ENCODE measurements at places on chromosomes 13 and 19.

DNA sequence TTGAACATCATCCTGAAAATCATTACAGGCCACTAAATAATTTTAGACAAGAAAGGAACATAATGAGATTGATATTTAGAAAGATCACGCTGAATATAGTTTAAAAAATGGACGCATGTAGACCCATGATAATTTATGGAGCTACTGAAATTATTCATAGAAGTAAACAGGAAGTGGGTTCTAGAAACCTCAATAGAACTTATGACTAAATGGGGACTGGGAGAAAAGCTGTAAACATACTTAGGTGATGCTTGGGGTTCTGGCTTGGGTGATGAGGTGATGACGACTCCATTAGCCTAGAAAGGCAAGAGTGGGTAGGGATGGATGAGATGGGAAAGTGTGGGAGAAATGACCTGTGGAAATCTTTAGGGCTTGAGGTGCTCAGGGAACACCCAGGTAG is 484.0 kb downstream of the MYO16 start:
- no peak for DNase-seq

GRCh38 chr13:111216166-111216960 is 101.3 kb downstream of the ARHGEF7 start:
- no peak for DNase-seq

DNA sequence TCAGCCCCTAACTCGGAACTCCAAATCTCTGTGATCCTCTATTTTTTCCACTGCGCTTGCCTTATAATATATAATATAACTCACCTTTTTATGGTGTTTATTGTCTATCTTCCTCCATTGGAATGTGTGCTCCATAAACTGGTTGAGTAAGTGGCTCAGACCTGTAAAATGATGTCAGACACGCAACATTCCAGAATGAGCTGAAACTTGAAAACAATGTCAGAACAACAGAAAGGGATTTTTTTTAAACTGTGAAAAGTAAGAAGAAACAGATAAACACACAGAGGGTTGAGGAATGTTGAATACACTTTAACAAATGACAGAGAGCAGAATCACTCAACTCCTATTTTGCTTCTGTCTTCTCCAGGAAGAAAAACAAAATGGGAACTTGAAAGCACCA is 19.1 kb upstream of the FAM216B start:
- no peak for DNase-seq

- peak; percentile 74 for DNase-seq
These were observed 84.0 kb downstream of the MZT1 start for GRCh38 chr13:72643311-72643989.

GRCh38 chr13:71517004-71517403 is 350.0 kb downstream of the DACH1 start:
- DNase-seq: no peak

- no peak for DNase-seq
These were observed 10.6 kb upstream of the PDCD2L start for GRCh38 chr19:34393629-34394028.

DNA sequence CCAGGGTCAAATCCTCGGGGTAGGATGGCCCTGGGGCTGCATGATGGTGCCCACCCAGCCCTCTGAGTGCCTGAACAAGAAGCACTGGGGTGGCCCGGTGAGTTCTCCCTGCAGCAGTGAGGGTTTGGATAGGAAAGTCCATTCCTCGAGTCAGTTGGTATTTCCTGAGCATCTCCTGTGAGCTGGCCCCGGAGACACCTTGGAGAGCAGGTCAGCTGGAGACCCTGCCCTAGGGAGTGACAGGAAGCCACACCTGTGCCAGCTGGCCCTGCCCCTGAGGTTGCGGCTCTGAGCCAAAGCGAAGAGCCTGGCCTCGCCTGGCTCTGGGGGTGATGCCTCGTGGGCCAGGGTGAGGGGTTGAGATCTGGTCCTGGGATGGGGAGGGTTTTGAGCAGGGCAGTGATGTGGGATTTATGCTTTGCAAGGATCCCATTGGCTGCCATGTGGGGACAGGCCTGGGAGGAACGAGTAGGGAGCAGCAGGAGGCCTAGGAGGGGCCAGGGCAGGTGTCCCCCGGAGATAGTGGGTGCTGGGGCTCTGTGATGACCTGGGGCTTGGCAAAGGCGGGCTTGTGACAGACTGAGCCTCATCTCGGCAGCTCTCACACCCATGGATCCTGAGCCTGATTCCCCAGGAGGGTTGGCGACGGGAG is 16.0 kb downstream of the CRTC1 start:
- no peak for DNase-seq

DNA sequence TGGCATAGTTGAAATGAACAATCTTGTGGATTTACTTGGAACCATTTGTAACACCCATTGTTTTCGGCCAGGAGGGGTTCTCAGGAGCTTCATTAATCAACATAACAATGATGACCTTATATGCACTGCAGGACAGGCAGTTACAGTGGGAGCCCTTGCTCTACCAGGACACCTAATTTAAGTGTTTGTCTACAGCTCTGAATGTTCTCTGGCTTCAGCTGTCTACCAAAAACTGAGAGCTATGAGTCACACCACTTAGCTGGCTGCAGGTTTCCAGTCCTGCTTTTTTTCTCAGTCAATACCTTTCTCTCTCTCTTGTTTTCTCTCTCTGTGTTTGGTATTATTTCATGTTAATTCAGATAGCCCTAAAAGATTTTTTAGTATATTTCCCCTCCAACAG is 105.4 kb upstream of the MBNL2 start:
- no peak for DNase-seq

DNA sequence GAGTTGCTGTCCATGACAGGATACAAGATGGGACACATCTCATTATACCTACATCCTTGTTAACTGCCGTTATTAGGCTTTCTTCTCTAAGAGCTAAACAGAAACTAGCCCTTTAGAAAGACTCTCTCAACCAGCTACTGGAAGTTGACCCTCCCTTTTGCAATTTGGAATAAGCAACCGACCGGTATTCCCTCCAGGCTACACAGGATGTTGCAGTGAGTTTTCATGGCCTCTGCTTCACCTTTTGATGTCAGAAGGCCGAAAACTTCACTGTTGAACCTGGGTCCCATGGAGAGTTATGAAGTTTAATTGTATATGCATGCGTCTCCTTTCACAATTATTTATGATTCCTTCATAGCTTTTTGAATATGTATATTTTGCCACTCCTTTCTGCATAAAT is 1042.5 kb upstream of the SPRY2 start:
- DNase-seq: no peak

DNA sequence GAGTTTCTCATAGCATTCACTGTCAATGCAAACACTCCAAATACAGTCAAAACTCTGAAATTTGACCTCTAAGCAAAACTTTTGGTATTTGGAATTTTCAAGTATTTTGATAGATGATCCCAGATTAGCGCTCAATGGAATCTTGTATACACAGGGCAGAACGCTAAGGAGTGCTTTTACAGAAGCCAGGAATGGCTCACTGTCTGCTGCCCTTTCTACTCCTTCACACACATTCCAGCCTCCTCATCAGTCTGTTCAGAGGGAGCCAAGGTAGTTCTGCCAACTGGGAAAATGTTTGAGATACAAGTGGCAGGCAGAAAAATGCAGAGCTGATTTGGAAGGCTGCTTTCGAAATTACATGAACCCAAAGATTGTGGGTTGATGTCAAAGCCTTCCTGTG is 4.4 kb upstream of the STARD13 start:
- no peak for DNase-seq

GRCh38 chr13:51282322-51282721 is 57.2 kb upstream of the SERPINE3 start:
- no peak for DNase-seq

DNA sequence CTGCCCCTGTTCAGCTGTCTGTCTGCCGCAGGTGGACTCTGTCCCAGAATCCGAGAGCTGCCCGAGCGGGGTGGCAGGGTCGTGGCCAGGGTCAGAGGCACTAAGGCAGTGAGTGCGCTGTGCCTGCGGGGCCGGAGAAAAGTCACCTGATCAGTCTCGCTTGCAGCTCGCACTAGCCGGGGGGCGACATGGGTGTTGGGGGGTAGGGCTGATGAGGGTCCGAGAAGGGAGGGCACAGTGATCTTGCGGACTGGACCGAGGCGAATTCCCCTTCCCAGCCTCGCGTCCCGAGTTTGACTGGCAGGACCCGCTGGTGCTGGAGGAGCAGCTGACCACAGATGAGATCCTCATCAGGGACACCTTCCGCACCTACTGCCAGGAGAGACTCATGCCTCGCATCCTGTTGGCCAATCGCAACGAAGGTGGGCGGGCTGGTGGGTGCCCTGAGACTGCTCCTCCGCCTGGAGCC is 627 bp downstream of the GCDH start:
- DNase-seq: no peak

DNA sequence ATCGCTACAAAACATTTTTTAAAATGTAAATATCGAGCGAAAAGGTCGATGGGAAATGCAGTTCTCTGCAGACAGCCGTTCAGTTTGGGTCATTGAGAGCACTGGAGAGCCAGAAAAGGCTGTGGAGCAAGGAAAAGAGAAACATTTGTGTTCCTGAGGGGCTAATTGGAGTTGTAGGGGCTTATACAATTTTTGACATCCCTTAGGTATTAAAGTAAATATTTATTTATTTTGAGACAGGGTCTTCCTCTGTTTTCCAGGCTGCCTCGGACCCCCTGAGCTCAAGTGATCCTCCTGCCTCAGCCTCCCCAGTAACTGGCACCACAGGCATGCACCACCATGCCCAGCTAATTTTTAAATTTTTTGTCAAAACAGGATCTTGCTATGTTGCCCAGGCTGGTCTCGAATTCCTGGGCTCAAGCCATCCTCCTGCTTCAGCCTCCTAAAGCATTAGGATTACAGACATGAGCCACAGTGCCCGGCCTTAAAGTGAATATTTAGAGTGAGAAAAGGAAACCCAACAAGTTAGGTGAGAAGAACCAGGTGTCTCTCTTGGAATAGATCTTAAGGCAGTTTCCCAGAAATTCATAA is 825 bp upstream of the YIF1B start:
- no peak for DNase-seq

- DNase-seq: no peak
These were observed 1567.0 kb upstream of the SPRY2 start for GRCh38 chr13:81907787-81908372.

DNA sequence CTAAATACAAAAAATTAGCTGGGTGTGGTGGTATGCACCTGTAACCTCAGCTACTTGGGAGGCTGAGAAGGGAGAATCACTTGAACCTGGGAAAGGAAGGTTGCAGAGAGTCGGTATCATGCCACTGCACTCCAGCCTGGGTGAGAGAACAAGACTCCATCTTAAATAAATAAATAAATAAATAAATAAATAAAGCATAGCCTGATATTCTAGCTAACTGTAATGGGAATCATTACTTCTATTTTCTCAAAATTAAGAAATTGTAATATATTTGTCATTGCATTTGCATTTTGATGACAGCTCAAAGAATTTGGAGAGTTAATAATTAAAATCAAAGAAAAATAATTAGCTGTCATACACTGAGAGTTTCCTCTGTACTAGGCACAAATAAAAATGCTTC is 561.1 kb downstream of the EFNB2 start:
- DNase-seq: no peak

- no peak for DNase-seq
These were observed 7.4 kb downstream of the SHFL start for GRCh38 chr19:10093295-10094186.

GRCh38 chr19:3289971-3290569 is 65.6 kb downstream of the CELF5 start:
- no peak for DNase-seq

GRCh38 chr13:60032851-60033250 is 130.9 kb downstream of the DIAPH3 start:
- DNase-seq: peak; percentile 14

DNA sequence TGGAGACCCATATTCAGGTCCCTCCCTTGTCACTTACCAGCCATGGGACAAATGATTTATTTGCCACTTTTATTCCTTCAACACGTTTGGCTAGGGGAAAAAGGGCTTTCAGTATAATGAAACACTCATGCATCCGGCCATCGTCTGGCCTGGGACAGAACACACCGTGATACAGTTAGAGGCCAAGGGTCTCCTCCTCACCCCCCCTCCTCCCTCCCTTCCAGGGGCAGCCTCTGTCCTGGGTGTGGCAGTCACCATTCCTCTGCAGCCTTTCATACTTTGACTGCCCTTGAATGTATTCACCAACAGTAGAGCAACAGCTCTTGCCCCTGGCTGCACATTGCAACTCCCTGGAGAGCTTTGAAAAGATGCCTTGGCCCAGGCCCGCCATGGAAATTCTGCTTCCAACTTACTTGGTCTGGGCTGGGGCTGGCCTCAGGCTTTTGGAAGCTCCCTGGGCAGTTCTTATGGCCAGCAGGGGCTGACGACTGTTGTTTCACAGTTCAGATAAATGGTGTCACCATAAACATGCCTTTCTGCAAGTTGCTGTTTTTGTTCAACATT is 3.0 kb downstream of the PAK4 start:
- no peak for DNase-seq

DNA sequence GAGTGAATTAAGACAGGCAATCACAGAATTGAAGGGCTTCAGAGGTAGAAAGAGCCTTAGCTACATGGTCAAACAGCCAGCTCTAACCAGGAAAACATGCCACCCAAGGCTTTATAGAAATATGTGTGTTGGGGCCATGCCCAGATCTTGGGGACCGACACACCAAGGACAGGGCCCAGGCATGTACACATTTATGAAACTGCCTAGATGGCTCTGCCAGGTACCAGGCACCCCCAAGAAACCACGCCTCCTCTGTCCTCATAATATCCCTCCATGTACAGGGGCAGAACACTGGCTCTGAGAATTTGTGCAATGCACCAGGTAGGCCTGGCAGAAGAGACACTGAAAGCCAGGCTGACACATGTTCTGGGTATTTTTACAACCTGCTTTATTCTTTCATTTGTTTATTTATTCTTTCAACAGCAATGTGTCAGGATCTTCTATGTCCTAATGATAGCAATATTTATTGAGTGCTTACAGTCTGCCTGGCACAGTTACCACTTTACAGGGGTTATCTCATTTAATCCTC is 137.9 kb upstream of the LSM14A start:
- no peak for DNase-seq

GRCh38 chr13:64007339-64007738 is 2591.7 kb upstream of the PCDH20 start:
- DNase-seq: no peak

DNA sequence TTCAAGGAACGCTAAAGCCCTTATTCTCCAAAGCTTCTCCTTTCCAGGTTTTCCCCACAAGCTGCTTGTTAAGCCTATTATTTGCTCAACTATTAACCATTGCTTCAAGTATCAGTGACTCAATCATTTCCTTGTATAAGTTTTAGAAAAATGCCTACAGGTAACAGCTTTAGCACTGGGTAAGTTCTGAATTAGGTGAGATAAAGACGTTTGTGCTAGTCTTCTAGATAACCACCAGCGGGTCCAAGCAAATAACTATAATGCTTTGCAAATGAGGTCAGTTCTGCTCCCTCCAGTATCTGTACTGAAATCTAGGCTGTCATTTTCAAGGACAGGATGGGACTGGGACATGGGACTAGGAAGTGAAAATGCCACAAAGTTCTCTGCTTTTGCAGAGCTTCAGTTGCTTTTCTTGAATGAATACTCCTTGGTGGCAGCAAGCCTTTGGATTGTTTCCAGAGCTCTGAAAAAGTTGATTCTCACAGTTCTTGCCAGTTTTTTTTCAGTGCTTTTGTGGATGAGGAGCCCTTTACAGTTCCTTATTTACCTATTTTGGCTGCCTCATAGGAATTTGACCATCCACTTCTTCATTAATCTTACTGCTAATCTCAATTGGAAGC is 1487.7 kb downstream of the EFNB2 start:
- no peak for DNase-seq

GRCh38 chr19:10321874-10322835 is 6.3 kb upstream of the FDX2 start:
- no peak for DNase-seq

All from suppressor macrophage treated with lipopolysaccharide for 4 hours (primary cell).